ENCODE measurements at places on chromosomes 12 and 14.

GRCh38 chr12:102169922-102170621, 27.6 kb downstream of the PMCH start:
- peak; percentile 30 for DNase-seq

DNA sequence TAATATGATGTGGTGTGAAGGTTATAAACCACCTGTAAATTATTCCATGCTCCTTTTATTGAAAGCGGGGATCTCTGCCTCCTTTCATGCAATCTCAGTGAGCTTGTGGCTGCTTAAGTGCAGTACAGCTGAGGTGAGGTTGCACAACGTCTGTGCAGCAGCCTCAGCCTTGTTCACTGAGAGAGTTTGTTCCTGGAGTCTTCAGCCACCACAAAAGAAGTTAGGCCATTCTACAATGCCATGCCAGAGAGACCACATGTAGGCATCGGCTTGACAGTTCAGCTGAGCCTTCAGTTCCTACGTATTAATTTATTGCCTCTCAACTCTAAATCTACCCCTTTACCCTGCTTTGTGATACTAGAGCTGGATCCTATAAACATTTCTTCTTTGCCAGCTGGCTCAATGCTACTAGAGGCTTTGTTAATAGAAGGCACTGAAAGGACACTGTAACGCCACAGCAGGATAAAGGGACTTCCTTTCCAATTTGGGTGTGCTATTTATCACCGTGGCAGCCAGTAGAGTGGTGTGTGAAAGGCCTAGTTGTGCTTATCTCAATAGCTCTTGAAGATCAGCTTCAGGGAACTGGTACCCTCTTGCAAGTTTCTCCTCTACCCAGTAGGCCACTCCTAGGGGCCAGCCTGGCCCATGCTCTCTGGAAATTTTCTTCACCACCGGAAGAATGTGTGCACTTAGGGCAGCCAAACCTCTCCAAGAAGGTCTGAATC, 337.7 kb downstream of the IPO8 start:
- no peak for DNase-seq

DNA sequence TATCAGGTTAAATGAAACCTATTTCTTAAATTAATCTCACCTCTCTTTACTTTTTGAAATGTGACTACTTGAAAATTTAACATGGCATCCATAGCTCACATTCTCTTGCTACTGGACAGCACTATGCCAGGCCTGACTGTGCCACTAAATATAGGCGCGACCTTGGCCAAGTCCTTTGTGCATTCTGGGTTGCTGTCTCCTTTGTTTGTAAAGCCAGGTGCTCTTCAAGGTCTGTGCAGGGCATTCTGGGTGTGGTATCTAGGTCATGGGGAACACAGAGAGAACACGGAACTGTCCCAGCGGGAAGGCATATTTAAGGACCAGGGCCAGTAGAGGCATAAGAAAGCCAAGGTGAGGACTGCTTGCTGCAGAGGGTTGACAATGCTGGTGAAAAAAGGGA, 121.2 kb downstream of the ZNF664 start:
- no peak for DNase-seq

- no peak for DNase-seq
Observed at GRCh38 chr12:66060163-66060907, 70.2 kb downstream of the LLPH start.

DNA sequence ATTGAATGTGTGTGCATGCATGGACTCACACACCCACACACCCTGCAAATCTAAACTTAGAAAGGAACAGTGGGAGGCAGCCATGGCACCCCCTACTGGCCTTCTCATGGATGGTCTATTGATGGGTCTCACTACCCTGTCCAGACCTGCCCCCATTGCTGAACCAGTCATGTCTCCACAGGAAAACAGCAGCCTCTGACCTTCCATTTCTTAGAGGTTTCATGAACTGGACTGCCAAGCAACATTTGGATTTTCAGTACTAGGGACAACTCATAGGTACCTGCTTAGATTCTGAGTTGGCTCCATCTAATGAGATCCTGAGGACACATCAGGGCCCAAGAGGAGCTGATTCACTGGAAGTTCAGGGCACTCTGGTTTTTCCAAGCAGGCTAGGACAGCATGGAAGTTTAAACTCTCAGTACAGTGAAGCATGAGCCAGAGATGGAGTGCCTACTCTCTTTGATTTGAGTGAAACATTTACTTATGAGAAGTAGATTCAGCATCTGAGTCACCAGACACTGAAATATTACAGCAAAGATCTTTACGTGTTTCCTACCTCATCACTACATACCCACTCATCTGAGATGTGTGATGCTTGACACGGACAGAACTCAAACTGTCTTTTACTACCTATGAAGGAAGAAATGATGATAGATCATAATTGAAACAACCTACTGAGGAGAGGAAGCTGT, 98.9 kb upstream of the PLEKHG7 start:
- peak; percentile 25 for DNase-seq

- DNase-seq = no peak
Observed at GRCh38 chr12:101951002-101951670, 73.8 kb downstream of the DRAM1 start.

GRCh38 chr12:124509676-124510300, 57.6 kb downstream of the NCOR2 start:
- no peak for DNase-seq

Measured in activated naive CD4-positive, alpha-beta T cell treated with anti-CD3 and anti-CD28 coated beads for 36 hours (primary cell).